ENCODE measurements at places on chromosomes 2 and 18.

GRCh38 chr2:67437114-67437513, 40.0 kb downstream of the ETAA1 start:
- DNase-seq = no peak

GRCh38 chr2:82795446-82795845, 1663.6 kb downstream of the SUCLG1 start:
- no peak for DNase-seq

GRCh38 chr18:45920367-45920766, 46.8 kb downstream of the EPG5 start:
- no peak for DNase-seq

- no peak for DNase-seq
Observed at GRCh38 chr18:9992300-9992972, 78.6 kb downstream of the VAPA start.

DNA sequence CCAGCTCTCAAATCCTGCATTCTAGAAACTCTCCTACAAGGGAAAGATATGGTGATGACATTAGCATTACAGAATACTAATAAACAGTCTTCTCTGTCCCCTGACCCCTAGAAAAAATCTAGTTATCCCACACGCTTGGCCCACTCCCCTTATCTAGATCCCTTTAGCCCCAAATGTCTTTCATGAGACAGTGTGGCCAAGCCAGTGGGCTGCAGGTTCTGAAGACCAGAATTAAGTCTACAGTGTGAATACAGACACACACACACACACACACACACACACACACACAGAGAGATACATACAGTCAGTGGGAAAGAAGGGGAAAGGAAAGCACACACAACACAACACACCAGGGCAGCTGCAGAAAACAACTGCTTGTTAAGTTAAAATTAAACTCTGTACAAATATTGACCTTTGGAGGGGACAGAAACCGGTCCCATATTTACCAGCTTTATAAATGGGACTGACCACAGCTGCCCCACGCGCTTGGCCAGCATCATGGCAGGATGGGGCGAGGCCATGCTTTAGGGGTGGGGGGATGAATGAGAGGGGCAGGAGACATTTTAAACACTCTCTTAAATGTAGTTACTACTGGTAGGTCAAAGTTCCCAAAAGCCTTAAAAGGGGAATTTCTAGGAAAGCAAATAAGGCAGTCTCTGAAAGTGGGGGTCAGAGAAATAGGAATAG, 49.1 kb downstream of the NHEJ1 start:
- DNase-seq = no peak

DNA sequence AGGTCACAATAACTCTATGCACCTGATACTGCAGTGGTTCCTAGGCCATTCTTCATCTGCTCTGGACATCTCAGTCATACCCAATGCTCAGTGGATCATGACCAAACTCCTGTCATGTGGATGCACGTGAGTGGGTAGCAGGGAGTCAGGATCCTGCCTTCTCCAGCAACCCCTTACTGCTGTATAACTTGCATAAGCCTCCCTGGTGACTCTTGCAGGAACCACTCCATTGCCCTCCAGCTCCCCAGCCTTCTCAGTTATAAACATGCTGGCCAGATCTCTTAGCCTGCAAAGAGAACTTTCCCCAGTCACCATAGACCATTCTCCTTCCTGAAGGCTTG, 98.6 kb upstream of the ZNF397 start:
- DNase-seq = no peak

GRCh38 chr18:24270937-24271380, 126.7 kb downstream of the OSBPL1A start:
- no peak for DNase-seq

- DNase-seq = peak; percentile 57
Observed at GRCh38 chr2:25877431-25878360, 591 bp downstream of the ASXL2 start.

DNA sequence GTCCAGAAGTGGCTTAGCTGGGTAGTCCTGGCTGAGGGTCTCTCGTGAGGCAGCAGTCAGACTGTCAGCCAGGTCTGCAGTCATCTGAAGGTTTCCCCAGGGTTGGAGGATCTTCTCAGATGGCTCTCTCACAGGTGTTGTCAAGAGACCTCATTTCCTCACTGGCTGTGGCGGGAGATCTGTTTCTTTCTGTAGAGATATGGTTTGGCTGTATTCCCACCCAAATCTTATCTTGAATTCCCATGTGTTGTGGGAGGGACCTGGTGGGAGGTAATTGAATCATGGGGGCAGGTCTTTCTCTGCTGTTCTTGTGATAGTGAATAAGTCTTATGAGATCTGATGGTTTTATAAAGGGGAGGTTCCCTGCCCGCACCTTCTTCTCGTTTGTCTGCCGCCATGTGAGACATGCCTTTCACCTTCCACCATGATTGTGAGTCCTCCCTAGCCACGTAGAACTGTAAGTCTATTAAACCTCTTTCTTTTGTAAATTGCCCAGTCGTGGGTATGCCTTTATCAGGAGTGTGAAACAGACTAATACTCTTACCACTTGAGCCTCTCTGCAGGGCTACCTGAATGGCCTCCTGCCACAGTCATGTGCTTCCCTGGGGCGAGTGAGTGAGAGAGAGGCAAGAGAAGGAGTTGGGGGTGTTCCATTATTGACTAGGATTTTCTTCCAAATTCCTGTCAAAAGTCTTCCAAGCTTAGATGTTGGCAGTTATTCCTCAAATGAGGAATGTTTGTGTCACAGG, 23.6 kb downstream of the MALT1 start:
- DNase-seq = no peak

DNA sequence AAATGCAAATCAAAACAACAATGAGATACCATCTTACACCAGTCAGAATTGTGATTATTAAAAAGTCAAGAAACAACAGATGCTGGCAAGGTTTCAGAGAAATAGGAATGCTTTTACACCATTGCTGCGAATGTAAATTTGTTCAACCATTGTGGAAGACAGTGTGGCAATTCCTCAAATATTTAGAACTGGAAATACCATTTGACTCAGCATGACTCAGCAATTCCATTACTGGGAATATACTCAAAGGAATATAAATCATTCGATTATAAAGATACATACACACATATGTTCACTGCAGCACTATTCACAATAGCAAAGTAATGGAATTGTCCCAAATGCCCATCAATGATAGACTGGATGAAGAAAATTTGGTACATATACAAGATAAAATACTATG, 516.7 kb downstream of the ERBB4 start:
- DNase-seq = no peak

GRCh38 chr2:204110338-204110741, 173.8 kb downstream of the ICOS start:
- peak; percentile 56 for DNase-seq

DNA sequence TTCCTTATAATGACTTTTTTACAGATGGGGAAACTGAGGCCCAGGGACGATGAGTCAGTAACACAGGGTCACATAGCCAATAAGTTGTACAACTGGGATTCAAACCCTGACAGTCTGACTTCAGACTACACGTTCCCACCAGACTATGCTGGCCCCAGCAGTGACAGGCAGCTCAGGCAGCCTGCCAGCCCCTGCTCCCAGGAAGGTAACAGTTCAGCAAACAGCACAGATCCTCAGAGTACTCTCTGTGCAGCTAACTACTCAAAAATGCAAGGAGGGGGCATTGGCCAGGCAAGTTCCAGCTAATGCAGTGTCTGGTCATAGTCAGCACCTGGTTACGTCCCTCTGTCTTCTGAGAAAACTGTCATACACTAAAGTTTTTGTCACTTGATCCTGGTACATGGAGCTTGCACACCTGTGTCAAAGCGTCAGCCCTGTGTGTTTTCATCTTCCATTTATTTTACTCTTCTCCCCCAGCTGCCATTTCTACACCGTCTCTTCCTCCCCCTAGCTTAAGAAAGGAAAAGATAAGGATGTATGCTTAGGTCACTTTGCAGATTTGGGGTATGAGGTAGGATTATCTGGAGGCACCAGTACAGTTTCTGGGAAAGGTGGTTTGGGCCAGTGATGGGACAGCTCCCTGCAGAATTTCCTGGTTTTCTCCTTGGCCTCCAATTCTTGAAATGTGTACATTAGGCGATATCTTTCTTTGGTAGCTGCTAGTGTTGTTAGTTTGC, 4.5 kb downstream of the SMARCAL1 start:
- DNase-seq = no peak

- no peak for DNase-seq
Observed at GRCh38 chr2:234985608-234986245, 33.9 kb downstream of the SH3BP4 start.

GRCh38 chr2:12817870-12818269, 101.1 kb downstream of the TRIB2 start:
- DNase-seq = no peak

DNA sequence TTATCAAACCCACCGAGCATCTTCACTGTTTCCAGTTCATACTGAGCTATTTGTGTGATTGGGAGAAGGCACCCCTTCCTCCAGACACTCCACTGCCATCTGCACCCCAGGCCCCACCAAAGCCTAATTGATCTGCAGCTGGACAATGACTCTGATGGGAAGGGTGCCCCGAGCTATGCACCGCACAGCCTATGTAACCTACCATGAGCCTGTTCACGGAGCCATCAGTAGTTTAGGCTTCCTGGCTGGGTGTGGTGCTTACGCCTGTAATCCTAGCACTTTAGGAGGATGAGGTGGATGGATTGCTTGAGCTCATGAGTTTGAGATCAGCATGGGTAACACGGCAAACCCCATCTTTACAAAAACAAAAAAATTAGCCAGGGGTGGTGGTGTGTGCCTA, 17.8 kb upstream of the ASAP2 start:
- DNase-seq = no peak

- DNase-seq = no peak
Observed at GRCh38 chr2:172214252-172214651, 111.6 kb upstream of the DLX2 start.
